ENCODE measurements at places on chromosomes 2 and 18.

- no peak for DNase-seq
These were observed 756.0 kb upstream of the ACVR2A start for GRCh38 chr2:147088871-147089270.

DNA sequence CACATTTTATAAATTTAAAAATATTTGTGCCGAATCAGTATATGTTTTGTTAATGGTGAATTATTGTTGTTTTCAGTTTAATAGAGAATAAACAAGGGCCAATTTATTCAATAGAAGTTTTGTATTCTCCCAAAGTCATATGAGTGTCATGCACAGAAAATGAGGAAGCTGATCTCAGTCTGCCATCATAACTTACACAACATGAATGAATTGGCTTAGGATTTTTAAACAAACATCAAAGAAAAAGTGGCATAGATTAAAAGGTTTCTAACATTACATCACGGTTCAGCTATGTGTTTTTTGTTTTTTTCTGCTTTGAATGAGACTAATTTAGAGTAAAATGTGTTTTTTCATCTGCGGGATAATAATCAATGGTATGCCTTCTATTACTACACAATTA is 123.4 kb upstream of the CTNNA2 start:
- DNase-seq = no peak

DNA sequence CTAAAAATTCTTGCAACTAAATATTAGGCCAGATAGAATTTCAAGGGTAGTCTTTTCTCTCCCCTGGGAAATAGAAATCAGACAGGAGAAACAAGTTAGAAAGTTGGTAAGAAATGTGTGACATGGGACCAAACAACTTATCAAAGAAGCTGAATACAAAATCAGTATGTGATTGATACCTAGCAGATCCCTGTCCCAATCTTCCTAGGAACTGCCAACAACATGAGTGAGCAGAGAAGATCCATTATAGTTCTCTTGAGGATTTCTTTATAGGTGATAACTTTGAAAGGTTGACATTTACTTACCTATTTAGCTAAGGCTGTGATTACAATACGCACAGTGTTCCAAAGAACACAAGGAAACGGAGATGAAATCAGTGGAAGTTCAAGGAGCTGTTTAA is 162.4 kb downstream of the DLGAP1 start:
- no peak for DNase-seq

- DNase-seq = no peak
These were observed 37.4 kb downstream of the SH3BP4 start for GRCh38 chr2:234989183-234989701.

DNA sequence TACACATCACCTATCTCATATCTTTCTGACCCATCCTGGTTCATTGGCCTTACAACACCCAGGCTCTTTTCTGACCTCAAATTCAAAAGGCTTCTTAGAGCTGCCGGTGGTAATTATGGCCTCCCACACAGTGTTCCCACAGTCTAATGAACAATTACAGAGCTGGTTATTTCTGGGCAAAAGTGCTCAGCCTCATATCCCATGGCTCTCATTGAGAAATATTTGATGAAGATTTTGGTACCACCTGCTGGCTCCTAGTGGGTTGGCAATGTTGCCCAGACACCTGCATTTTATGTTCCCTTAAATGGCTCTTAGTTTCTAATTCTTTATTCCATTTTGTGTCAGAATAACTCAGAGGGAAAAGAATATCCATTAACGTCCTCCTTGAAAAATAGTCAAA is 20.1 kb upstream of the SCYGR2 start:
- DNase-seq = no peak

GRCh38 chr18:78293940-78294541 is 685.6 kb upstream of the SALL3 start:
- DNase-seq = no peak

DNA sequence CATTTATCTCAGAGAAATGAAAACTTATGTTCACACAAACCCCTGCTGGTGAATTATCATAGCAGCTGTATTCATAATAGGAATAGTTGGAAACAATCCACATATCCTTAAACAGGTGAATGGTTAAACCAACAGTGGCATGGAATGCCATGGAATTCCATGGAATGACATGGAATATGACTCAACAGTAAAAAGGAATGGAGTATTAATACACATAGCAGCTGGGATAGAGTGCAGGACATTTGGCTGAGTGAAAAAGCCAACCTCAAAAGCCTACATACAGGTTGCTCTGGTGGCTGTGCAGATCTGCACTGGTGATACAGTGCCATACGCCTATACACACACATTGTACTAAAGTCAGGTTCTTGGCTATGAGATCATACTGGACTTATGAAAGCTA is 69.5 kb downstream of the FAM168B start:
- DNase-seq = no peak

DNA sequence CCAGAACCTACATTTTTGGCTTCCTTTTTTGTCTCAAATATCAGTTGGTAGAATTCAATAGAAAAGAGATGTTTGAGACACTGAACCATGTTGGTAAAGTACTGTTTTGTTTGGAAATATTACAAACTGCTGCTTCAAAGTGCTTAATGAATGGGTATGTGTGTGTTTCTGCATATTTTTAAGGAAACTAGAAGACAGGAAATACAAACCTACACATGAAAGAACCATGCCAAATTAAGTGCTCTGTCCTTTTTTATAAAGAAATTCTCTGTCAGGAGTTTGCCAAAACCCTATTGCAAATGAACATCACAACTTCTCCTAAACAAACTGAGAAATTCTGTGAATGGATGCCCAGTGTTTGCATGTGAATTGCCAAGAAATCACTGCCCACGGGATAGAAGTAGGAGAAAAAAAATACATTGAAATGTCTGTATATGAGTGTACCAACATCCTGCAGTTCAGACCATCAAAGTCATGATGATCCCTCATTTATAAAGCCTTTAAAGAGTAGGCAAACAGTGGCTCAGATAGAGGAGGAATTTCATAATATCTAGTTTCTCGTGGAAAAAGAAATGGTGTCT is 69.6 kb upstream of the RND3 start:
- no peak for DNase-seq

- DNase-seq = no peak
These were observed 217.6 kb downstream of the BABAM2 start for GRCh38 chr2:28108143-28108542.

DNA sequence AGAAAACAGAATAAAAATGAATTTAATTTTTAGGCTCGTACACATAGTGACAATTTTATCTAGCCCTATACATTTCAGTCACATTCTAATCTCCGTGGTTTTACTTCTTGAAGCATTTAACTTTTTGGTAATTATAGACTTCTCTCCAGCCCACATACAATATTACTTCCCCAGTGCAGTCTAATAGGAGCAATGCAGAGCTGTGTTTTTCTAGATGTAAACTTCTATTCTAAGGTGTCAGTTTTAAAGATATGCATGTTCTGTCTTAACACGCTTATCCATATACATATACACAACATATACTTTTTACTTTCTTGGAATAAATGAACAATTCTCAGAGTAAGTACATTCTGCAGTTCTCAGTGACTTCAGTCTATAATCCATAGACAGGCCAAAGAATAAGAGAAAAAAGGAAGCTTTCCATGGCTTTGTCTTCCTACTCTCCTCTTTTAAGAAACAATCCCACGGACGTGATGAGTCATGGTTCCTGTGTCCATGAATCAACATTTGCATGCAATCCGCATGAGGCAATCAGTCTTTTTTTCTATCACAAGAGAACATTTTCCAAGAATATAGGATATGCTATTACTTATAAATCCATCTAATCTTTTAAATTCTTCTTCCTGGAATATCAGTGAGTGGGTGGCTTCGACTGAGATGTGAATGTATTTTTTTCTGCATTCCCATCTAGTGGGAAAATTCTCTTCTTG is 42.8 kb downstream of the CCDC102B start:
- DNase-seq = no peak

DNA sequence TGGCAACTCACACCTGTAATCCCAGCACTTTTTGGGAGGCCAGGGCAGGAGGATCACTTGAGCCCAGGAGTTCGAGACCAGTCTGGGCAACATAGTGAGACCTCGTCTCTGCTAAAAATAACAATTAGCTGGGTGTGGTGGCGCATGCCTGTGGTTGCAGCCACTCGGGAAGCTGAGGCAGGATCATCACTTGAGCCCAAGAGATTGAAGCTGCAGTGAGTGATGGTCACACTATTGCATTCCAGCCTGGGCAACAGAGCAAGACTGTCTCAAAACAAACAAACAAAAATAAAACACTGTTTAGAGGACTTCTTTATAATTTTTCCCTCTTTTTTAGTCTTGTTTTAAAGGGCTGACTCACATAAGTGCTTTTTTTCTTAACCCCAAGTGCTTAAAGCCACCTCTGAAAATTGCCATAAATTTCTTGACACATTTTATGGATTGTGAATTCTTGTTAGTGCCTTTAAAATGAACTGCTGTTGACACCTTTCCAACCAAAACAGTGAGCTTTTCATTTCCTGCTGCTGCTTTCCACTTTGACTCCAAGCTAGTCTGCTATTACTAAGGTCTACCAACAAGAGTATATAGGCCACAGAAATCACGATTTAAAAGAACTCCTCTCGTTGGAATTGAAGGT is 41.7 kb downstream of the CYP20A1 start:
- no peak for DNase-seq

GRCh38 chr18:56305583-56305982 is 332.8 kb downstream of the TXNL1 start:
- no peak for DNase-seq

GRCh38 chr2:208033701-208034502 is 8.6 kb upstream of the PLEKHM3 start:
- peak; percentile 42 for DNase-seq

- DNase-seq = no peak
These were observed 2.5 kb downstream of the TAF4B start for GRCh38 chr18:26228562-26229260.

DNA sequence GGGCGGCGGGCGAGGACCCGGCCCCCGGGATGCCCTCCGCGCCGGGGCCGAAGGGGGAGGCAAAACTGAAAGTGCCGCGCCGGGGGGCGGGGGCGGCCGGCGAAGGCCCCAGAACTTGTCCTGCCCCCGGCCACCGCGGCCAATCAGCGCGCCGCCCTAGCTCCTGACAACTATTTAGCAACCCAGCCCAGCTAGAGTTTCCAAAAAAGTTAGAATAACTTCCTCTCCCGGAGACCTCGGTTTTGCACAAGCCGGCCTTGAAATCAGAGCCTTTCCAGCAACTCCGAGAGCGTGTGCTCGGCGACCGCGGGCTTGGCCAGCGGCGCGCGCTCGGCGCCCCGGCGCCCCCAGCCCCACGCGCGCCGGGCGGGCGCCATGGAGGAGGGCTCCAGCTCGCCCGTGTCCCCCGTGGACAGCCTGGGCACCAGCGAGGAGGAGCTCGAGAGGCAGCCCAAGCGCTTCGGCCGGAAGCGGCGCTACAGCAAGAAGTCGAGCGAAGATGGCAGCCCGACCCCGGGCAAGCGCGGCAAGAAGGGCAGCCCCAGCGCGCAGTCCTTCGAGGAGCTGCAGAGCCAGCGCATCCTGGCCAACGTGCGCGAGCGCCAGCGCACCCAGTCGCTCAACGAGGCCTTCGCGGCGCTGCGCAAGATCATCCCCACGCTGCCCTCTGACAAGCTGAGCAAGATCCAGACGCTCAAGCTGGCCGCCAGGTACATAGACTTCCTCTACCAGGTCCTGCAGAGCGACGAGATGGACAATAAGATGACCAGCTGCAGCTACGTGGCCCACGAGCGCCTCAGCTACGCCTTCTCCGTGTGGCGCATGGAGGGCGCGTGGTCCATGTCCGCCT is at the start of gene TWIST2:
Gene TWIST2 (plus strand): TSS at position 245 of the 850 bp plus-strand sequence. CDS start 131 bp downstream, at position 376.
- no peak for DNase-seq

DNA sequence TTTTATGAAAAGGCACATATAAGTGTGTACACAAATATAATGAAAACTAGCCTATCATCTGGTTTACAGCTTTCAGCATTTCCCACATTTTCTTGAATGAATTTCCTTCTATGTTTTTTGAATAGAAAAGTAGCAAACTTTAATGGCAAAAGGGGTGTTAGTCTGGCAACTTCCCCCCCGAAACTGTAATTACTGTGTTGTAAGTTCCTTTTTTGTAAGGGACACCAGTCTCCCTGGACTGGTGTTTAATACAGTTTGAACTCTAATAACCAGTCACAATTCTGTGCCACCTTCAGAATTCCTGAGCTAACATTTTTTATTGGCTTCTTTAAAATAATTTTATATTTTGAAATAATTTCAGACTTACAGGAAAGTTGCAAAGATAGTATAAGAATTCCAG is 94.2 kb downstream of the ACSL3 start:
- no peak for DNase-seq

GRCh38 chr2:35410431-35411061 is 945.0 kb upstream of the CRIM1 start:
- DNase-seq = peak; percentile 25

DNA sequence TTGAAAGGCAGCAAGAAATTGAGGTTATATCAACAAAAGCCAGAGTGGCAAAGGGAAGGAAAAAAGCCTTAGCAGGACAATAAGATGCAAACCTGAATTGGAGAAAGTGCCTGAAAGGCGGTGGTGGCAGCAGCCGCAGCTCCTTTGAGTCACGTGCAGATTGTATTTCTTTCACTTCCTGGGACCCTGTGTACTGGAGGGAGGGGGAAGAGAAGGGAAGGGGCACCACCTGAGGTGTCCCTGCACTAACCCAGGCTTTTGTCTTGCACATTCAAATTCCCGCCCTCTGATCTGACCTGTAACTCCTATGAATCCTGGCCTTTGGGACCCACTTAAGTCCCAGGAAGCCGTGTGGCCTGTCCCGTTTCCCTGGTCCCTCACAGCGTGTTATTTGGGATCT is 326.1 kb upstream of the SKOR2 start:
- no peak for DNase-seq

DNA sequence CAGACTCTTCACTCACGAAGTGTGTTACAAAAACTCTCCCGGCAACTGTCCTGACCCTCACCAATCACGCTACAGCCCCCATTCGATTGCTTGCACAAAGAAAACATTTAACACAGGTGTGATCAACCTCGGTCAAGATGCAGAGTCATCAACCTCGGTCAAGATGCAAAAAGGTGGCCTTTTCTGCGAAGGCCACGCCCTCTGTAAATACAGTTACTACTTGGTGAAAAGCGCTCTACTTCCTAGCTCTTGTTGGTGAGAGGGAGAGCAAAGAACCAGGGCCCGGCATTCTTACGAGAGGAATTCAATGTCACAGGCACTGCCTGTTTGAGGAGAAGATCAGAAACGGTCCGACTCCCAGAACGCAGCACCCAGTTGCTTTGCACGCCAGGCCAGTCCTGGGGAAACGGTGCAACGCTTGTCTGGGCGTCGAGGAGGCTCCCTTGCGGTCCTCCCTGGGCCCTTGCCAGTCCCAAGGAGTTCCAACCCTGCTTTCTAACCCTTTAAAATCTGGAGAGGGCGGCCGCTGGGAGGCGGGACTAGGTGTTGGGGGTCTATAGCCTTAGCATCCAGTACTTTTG is 1.9 kb downstream of the PIEZO2 start:
- DNase-seq = no peak

DNA sequence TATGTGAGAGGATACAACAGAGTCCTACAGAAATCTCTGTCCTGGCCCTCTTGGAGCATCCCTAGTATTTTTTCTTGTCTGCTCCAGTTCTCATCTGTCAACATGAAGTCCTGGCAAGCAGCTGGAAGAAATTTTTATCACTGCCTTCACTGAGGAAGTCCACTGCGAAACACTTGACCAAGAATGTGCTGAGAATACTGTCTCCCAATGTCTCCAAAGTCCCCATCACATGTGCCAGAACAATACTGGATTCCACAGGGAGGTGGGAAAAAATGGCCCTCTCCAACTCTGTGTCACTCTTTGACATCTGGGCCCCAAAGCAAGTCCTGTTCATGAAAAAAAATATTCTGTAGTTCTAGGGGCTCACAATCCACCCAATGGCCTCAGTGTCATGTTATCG is 32.8 kb upstream of the PGAP1 start:
- DNase-seq = no peak

All from CD4-positive, alpha-beta T cell treated with Interleukin-12 subunit alpha and Interleukin-12 subunit beta, for 1 hour (primary cell).